ENCODE measurements at places on chromosomes 2 and 18. TPM values are rescaled to one million over a fixed set of nuclear protein-coding genes. Genes with fewer than 3 reads are reported as not detected.

Gene RGPD5
- total RNA-seq = 32.8 TPM

Gene SERPINB12
- not detected for total RNA-seq

Gene ANKRD29
- total RNA-seq = 0.85 TPM

Gene LCT
- total RNA-seq = not detected

Gene ICA1L
- total RNA-seq = 1.3 TPM

Gene OTOS
- total RNA-seq = not detected

Gene MLPH
- total RNA-seq = not detected

Gene POTEE
- total RNA-seq = 0.09 TPM

Gene LRRTM4
- total RNA-seq = not detected

Gene THOC1
- total RNA-seq = 36.8 TPM

Gene VAMP8
- total RNA-seq = 16.8 TPM
